ENCODE measurements at places on chromosomes 7 and 10.

- DNase-seq, result no peak
Observed at GRCh38 chr7:154978017-154978416, 24.9 kb downstream of the PAXIP1 start.

DNA sequence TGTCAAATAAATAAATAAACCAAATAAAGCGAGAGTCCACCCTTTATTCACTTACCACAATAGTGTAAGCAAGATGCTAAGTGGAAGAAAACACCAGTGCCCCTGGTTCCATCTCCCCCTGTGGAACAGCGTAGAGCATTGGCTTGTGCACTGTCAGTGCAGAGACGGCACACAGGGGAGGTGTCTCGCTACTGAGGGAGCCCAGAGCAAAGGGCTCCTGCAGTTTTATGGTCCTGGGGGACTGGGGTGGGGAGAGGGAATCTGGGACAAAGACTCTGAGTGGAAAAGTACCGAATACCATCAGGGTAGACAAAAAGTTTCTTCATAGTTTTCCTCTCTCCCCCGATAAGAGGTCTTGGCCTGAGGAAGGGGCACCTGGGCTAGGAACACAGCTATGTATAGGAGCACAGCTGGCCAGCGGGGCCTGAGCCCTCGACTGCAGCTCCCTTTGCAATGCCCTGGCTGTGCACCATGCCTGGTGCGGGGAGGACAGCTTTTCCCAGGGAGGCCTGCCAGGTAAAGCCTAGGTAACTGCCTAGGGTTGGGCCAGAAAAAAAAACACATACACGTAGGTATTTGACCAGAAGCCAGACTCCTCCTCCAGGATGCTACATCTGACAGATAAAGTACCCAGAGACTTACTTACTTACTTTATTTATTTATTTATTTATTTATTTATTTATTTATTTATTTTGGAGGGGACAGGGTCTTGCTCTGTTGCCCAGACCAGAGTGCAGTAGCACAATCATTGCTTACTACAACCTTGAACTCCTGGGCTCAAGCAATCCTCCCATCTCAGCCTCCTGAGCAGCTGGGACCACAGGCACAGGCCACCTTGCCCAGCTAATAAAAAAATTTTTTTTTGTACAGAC is 88.8 kb upstream of the KIF5B start:
- no peak for DNase-seq

GRCh38 chr7:64307254-64308015 is 6.3 kb upstream of the ZNF736 start:
- no peak for DNase-seq

- peak; percentile 4 for DNase-seq
Observed at GRCh38 chr10:33609546-33609945, 275.1 kb upstream of the NRP1 start.

DNA sequence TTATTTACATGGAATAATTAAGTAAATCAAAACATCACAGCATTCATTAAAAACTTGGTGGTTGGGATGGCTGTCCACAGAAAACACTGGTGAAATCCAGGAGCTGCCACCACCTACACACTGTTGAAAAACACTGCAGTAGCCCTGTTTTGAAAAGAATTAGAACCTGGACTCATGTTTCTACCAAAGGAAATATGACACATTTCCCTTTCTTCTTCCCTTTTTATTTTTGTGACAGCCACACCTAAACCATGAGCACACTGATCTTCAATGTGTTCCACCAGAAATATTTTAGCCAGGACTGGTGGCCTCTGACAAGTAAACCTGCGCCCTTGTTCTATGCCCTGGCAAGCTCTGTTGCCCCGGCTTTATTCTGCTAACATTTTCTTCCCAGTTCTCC is 3.3 kb downstream of the TMEM140 start:
- no peak for DNase-seq

DNA sequence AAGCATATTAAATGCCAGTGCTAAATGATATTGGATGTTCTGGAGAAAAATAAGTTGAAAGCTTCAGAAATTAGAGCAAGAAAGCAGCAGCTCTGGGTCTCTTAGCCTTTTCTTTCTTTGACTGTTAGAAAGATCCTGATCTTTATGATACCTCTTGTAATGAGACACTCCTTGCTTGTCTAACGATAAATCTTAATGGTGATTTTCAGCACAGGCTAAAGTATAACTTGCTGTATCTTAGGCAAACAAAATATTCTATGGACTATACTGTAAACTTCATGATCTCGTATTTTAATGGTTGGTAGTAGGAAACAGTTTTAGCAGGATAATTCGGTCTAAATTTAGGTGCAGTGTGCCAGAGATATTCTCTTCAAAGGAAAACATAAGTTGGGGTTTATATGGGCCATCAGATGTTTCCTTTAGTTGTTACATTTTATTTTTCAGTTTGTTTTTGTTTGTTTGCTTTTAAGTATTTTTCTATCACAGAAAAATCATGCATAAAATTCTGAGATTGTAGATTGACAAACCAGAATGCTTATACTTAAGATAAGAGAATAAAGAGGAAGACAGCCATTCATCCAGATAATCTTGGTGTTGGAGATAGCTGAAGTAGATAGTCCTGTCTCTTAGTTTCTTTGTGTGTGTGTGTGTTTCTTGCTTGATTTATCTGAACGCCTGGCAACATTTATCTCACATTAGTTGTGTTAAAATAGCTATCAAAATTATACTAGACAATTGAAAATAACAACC is 4.7 kb downstream of the CASD1 start:
- DNase-seq, result no peak

- no peak for DNase-seq
Observed at GRCh38 chr7:24434972-24435371, 138.3 kb upstream of the PALS2 start.

GRCh38 chr7:70830060-70830395 is 301.9 kb upstream of the GALNT17 start:
- no peak for DNase-seq

GRCh38 chr10:34075254-34075926 is 739.7 kb downstream of the PARD3 start:
- no peak for DNase-seq

GRCh38 chr7:97011536-97012364 is 6.4 kb downstream of the DLX6 start:
- no peak for DNase-seq

DNA sequence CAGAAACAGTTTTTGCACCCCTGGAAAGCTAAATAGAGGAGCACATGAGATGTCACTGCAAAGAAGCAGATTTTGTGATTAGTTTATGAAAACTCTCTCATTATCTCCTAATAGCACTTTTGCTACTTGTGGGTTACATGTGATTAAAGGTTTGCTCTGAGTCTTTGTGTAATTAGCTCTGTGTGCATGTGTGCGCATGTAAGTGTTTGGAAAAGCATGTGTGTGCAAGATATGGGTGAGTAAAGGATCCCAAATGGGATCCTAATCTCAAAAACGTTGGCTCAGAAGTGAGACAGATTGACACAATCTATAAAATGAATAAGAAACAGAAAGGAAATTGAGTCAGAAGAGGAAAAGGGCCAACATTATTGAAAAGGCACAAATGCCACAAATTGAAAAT is 104.5 kb downstream of the SKIDA1 start:
- no peak for DNase-seq

GRCh38 chr7:47458057-47458456 is 123.9 kb downstream of the TNS3 start:
- DNase-seq, result no peak

GRCh38 chr10:126939706-126940105 is 34.5 kb downstream of the DOCK1 start:
- no peak for DNase-seq

DNA sequence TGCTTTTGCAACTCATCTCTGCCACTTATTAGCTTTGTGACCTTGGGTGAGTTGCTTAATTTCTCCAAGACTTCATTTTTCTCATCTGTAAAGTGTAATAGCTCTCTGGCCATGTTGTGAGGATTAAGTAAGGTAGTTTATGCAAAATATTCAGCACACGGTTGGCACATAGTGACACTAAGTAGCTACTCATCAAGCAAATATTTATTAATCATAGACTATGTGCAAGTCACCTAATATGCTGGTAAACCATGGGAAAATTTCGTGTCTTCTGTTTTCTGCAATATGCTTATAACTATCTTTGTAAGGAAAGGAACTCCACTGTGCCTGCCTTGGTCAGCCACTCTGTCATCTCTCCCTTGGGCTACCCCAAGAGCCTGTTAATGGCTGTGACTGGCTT is 50.3 kb upstream of the EGR2 start:
- no peak for DNase-seq

- no peak for DNase-seq
Observed at GRCh38 chr10:123133541-123134342, 2.0 kb upstream of the HMX3 start.

DNA sequence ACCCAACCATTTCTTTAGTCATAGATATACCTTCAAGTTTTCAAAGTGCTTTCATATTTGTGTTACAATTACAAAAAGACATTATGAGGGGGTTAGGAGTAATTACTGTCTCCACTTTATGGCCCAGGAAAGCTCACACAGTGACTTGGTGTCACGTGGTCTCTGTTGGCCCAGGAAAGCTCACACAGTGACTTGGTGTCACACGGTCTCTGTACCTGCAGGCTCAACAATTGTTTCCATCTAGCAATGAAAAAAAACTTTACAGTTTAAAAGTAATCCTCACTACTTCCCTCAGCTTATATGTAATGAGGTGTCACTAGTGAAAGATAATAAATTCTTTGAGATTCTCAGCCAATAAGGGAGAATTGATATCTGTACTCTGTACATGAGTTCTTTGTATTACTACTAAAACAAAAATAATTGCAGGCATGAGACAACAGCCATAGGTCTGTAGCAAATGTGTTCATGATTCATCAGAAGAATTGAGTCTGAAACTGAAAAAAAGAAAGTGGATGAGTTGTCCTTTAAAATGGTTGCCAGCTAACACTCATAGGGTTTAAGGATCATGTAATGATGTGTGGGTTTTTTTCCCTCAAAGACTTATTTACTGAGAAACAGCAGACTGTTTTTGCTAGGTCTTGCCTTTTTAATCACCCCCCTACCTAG is 10.9 kb downstream of the OGDH start:
- no peak for DNase-seq

GRCh38 chr7:134703782-134704181 is 57.1 kb downstream of the BPGM start:
- DNase-seq, result no peak

DNA sequence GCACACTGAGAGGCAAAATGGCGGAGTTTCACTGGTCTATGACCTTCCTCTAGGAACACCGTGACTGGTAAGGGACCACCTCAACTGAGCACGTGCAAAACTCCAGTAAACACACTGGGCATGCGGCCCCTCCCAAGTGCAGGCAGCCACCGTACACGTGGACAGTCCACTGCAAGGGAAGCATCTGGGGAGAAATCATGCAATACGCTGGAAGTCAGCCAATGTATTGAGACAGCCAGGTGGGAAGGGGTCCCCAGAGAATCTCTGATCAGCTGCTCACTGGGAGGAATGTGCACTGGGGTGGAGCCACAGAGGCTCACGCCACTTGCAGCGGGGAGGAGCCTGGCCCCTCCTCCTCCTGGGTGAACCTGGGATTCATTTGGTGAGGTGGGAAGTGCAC is 49.3 kb downstream of the CFAP46 start:
- no peak for DNase-seq

DNA sequence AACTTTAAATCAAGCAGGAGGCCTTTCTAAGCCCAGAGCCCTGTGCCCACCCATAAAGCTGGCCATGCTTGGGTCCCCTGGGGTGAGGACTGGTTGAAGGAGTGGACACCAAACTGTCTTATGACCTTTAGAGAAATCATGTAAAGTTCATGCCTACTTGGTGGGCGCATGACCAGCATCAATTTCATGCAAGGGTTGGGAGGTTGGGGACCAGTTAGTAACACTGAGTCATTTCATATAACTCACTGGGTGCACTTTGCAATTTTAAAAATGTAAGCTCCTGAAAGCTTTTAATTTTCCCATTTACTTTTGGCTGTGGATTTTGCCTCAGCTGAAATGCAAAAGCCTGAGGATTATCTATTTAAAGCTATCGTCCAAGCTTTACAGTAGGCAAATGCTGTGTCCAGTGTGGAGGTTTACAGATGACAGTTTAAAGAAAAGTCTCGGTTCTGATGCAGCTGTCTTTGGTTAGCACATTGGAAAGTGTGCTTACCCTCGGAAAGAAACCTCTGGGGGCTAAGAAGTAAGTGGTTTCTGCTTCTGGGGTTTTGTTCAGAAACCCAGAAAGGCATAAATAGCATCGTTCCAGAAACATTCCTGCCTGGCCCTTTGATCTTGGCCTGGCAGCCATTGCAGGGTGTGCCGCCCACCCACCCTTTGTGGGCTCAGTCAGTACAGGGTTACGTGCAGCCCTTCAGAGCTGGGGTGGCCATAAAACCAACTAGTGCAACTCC is 48.8 kb upstream of the CHST15 start:
- DNase-seq, result no peak

DNA sequence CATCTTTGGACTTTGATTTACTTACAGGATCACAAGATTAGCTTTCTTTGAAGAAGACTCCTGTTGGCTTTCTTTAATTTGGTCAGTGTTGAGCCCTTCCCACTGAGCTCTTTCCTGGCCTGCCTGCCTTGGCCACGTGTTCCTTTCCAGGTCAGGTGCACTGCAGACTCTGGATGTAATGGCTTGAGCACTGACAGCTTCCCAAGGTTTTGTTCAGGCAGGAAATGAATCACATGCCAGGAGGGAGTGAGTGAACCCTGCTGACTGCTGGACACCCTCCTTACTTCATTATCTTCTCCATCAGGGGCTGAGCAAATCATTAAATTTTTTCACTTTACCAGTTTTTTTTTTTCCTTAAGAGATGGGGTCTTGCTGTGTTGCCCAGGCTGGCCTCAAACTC is 29.8 kb downstream of the SNX10 start:
- DNase-seq, result no peak

GRCh38 chr10:84599254-84599653 is 270.9 kb downstream of the CCSER2 start:
- no peak for DNase-seq

GRCh38 chr10:18984531-18984930 is 64.1 kb upstream of the MALRD1 start:
- no peak for DNase-seq

- no peak for DNase-seq
Observed at GRCh38 chr10:116109881-116110280, 163.1 kb downstream of the GFRA1 start.

- no peak for DNase-seq
Observed at GRCh38 chr10:116554628-116555027, 8.9 kb downstream of the PNLIP start.

- no peak for DNase-seq
Observed at GRCh38 chr10:119288574-119289001, 81.2 kb downstream of the GRK5 start.

GRCh38 chr7:76002822-76003221 is 8.4 kb upstream of the TMEM120A start:
- no peak for DNase-seq

GRCh38 chr10:99540657-99541531 is 8.2 kb downstream of the NKX2-3 start:
- DNase-seq, result peak; percentile 64

Measured in A549 (cell line).